ENCODE measurements at places on chromosomes 6 and 20.

GRCh38 chr6:127100510-127101140, 17.8 kb upstream of the RSPO3 start:
- DNase-seq: no peak

DNA sequence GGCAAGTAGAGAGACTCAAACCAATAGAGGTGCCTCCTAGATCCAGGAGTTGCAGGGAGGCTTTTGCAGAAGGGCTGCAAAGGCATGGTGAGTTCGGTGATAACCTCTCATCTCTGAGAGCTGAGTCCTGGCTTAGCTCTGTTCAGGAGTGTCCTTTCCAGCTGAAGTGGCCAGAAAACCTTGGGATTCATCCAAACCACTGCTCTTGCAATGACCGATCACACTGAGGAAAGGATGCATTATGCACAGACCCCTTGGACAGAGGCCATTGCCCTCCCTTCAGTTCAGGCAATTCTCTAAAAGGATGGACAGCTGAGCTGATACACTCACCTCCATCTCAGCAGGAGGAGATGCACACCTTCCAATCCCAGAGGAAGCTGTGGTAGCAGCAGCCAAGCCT, 158.8 kb upstream of the ENPP5 start:
- no peak for DNase-seq

GRCh38 chr20:43014206-43014605, 175.5 kb downstream of the PTPRT start:
- DNase-seq: no peak

- no peak for DNase-seq
Measured at GRCh38 chr6:84882768-84883766, 118.7 kb upstream of the TBX18 start.

DNA sequence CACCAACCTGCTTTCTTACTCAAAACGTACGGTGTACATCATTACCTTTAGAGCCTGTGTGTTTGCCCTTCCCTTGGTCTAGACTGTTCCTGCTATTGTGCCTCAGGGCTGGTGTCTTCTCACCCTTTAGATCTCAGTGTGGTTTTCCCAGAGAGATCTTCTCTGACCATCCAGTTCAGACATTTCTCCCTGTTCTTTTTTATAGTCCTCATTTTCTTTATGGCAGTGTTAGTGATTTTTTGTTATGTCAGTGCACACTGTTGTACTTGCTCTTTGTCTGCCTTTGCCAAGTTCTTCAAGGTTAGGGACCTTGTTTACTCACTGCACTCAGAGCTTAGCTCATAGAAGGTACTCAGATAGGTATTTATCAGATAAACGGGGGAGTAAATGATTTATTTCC, 82.8 kb downstream of the ATRN start:
- no peak for DNase-seq

GRCh38 chr6:15608396-15608795, 54.4 kb downstream of the DTNBP1 start:
- no peak for DNase-seq

GRCh38 chr6:21616005-21616404, 22.5 kb downstream of the SOX4 start:
- no peak for DNase-seq

GRCh38 chr20:15236812-15237211, 899.4 kb upstream of the FLRT3 start:
- peak; percentile 32 for DNase-seq

GRCh38 chr6:150491811-150492172, 107.9 kb upstream of the PLEKHG1 start:
- no peak for DNase-seq

DNA sequence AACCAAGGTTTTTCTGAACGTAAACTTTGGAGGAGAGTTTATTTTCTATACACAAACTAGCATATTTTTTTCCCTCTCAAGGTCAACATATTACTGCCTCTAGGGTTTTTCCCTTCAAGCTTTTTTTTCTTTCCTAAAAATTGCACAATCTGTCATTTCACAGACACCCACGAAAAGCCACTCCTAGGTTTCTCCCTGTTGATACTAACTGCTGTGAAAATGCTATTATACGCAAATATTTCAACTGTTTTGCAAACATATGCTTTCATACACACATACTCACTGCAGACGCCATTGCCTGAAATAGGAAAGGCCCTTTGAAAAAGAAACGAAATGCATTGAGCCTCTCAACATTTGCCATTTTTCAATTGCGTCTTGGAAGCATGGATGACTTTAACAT, 333.0 kb downstream of the CD83 start:
- DNase-seq: no peak

DNA sequence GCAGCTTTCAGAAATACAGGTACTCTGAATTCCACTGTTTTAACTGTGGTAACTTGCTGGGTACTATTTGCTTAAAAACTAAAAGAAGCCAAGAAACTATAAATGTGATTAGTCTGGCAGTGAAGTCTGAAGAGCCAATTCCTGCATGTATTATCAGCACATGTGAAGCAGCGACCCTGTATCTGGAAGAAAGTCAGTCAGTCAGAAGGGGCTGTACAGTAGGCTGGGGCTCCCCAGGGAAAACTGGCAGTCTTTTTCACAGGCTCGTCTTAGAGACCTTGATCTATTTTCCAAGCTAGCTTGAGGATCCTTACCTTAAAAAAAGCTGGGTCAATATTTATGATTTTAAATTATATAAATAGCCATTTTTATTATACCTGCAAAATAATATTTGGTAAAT, 104.9 kb downstream of the PDSS2 start:
- no peak for DNase-seq

- no peak for DNase-seq
Measured at GRCh38 chr6:73873081-73873480, 177.1 kb downstream of the CD109 start.

GRCh38 chr20:17898548-17898994, 70.0 kb downstream of the SNX5 start:
- peak; percentile 83 for DNase-seq

DNA sequence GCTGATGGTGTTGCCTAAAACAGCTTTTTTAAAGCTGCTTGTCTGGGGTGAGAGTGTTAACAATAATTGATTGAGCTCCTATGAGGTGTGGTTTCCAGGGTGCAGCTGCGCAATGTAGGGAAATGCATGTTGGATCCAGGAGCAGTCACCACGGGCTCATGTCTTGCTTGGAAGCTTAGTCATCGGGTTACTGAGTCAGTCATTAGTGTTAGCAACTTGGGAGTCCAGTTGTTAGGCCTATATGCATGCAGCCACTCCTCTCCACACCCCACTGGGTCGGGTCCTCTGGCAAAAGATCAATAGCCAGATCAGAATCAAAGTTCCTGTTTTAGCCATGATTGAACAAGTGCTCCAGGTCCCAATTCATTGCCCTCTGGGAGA, 271.7 kb upstream of the CHD6 start:
- DNase-seq: no peak

- no peak for DNase-seq
Measured at GRCh38 chr6:168390749-168391420, 50.1 kb upstream of the SMOC2 start.

DNA sequence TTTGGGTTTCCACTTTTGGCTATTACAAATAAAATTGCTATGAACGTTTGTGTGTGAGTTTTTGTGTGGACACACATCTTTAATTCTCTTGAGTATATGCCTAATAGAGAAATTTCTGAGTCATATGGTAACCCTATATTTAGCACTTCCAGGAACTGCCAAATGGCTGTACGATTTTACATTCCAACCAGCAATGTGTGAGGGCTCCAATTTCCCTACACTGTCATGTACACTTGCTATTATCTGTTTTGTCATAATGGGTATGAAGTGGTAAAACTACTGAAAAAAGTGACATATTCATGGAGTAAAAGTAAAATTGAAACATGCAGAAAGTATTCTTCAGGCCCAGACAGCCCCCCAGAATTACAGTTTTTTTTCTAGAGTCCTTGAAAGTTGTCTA, 59.6 kb upstream of the ESR1 start:
- no peak for DNase-seq

DNA sequence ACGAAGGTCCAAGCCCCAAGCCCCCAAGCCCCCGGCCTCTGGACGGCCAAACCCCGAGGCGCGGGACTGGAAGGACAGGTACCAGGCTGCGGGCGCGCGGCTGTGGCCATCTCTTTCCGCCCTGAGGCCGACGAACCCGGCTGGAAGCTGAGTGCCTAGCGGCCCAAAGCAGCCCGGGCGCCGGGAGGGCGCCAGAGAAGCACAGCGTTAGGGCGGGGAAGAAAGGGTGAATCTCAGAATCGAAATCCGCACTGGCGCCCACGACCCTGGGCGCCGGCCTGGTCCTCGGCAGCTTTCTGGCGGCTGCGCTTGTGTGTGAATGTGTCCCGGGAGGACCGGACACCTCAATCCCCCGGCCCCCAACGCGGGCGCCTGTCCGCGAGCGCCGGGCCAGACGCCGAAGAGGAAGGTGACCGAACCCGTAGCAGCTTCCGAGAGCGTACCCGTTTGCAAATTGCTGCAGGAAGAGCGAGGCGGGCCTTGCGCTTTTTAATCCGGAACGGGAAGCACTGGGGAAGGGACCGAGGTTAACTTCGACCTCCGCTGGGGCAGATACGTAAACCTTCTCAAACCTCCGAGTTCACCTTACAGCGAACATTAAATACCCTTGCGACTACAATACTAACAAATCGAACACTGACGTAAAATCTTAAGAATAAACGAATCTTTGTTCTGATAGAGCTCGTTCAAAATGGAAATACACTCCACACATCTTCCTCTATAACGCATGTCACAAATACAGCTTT, 2.9 kb downstream of the NRN1 start:
- no peak for DNase-seq

DNA sequence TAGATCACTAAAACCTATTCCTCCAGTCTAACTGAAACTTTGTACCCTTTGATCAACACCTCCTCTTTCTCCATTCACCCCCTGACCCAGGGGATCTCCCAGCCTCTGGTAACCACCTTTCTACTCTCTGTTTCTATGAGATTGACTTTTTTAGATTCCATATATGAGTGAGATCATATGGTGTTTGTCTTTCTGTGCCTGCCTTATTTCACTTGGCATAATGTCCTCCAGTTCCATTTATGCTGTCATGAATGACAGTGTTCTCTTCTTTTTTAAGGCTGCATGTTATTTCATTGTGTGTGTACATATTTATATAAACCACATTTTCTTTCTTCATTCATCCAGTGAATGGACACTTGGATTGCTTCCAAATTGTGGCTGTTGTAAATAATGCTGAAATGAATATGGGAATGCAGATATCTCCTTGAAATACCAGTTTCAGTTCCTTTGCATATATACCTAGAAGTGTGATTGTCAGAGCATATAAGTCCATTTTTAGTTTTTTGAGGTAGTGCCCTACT, 57.7 kb downstream of the DHX35 start:
- no peak for DNase-seq

- peak; percentile 56 for DNase-seq
Measured at GRCh38 chr6:105424175-105424783, 21.4 kb upstream of the PREP start.

GRCh38 chr6:164035900-164036485, 621.5 kb downstream of the QKI start:
- no peak for DNase-seq

- DNase-seq: no peak
Measured at GRCh38 chr6:30615958-30616810, 859 bp downstream of the PPP1R10 start.

DNA sequence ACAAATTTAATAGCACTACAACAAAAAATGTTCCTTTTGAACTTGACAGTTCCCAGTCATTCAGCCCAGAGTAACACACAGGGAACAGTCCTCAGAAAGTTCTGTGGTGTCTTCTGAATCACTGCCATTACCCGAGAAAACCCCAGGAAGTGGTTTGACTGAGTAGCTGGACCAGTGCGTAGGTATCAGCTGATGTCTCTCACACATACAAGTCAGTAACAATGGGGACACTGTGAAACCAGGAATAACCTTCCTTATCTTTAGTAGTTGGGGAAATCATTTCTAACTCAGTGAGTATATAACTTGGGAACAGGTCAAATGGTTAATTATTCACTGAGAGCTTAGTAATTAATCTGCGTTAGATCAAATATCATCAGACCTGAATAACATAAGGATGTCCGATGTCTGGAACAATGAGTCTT, 73.1 kb downstream of the HIVEP2 start:
- peak; percentile 58 for DNase-seq

DNA sequence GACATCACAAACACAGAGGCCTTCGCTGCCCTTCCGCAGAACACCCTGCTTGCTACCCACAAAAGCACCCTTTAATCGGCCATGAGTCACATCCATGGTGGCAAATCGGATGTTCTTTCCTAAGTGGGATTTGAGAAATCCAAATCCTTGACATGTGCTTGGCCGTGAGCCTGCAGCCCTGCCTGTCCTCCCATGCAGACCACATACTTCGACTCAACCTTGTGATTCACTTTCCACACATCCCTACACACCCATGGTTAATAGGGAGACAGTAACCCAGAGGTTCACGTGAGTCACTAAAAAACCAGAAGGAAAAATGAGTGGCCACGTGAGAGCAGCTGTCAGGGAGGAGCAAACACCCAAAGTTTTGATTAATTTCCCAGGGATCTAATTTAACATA, 19.4 kb downstream of the RAMACL start:
- no peak for DNase-seq

DNA sequence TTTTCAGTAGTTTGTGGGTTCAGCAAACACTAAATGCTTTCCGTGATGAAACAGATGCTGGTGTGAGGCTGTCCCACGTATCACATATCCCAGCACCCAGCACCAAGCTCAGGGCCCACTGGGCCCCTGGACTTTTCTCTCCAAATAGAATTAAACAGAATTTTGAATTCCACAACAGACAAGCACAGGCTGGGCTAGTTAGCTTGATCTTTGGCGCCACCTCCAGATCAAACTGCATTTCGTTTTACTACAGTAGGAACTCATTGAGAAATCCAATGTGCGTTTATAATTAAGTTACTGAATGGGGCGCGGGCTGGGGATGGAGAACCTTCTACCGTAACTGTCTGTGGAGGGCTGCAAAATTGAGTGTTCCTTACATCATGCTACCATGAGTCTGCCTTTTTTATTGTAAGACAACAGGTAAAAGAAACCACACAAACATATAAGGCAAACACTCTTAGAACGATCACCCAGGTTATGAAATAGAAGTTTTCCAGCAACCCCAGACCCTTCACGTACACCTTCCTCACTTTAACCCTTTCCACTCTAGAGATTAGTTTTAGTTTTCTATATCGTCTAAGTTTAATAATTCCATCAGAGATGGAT, 107.8 kb downstream of the ZFP64 start:
- peak; percentile 57 for DNase-seq

GRCh38 chr20:44728801-44729443, 13.8 kb downstream of the CCN5 start:
- DNase-seq: no peak

- DNase-seq: no peak
Measured at GRCh38 chr6:87118054-87118453, 23.1 kb upstream of the CGA start.

GRCh38 chr20:63248835-63249591, 5.2 kb downstream of the NKAIN4 start:
- DNase-seq: no peak

- no peak for DNase-seq
Measured at GRCh38 chr20:3980260-3981131, 34.9 kb downstream of the RNF24 start.
